ENCODE measurements at places on chromosomes 1 and 21. TPM values are rescaled to one million over a fixed set of nuclear protein-coding genes. Genes with fewer than 3 reads are reported as not detected.

DNA sequence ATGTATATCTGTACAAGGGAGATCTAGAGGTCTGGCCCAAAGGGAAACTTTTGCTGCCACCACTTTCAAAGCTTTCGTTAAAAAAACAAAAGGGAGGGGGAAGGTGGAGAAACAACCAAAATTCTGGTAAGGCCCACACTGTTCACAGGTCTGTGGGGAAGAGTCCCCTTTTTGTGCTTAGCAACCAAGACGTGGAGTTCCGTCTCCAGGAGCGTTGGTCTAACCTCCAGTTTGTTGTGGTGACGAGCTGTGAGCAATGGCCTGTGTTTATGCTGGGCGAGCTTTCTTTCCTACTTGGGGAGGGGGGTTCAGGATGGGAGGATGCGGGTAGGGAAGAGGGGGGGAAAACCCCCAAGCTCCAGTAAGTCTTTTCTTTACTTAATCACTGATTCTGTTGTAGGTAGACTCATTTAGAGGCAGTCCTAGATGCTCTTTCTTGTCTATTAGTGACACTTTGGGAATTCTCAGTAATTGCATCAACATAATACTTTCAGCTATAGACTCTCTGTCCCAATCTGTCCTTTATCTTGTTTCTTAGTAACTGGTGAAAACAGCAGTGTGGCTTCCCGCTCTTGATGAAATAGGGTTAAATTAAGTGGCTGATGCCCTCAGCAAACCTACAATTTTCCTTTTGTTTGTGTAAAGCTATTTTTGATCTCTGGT lies 1.5 kb downstream of the HIPK1 start:
- DNase-seq: peak; percentile 85

- no peak for DNase-seq
These were observed 27.9 kb upstream of the NPL start for GRCh38 chr1:182761396-182762395.

GRCh38 chr1:89635825-89636815 lies 3.2 kb downstream of the LRRC8C start:
- DNase-seq: peak; percentile 64

GRCh38 chr1:234549447-234550021 lies 60.4 kb downstream of the IRF2BP2 start:
- DNase-seq: no peak

Gene S100A1
- 0.29 TPM for total RNA-seq

Gene CDK18
- total RNA-seq: 0.72 TPM
